Activated CD4-positive, alpha-beta memory T cell treated with anti-CD3 and anti-CD28 coated beads, Interleukin-2, amount 10 ng/mL, durations not matched to agents 7 days and 5 days (primary cell): ENCODE measurements at places on chromosomes 2 and 18. TPM values are rescaled to one million over a fixed set of nuclear protein-coding genes. Genes with fewer than 3 reads are reported as not detected.

- DNase-seq: no peak
- H3K27me3 ChIP-seq: peaks cover 12% of the 10 kb centered on the region
- H3K4me3 ChIP-seq: no peak overlapping the region
- no peaks in the 10 kb centered on the region for H3K36me3 ChIP-seq
- H3K27ac ChIP-seq: no peak overlapping the region
These were observed 35.0 kb downstream of the ADD2 start for GRCh38 chr2:70732766-70733645.

- H3K36me3 ChIP-seq: no peaks in the 10 kb centered on the region
- DNase-seq: no peak
- H3K4me1 ChIP-seq: peaks cover 9% of the 10 kb centered on the region
- no peak overlapping the region for H3K27ac ChIP-seq
These were observed 10.0 kb downstream of the SPEG start for GRCh38 chr2:219444566-219445091.

DNA sequence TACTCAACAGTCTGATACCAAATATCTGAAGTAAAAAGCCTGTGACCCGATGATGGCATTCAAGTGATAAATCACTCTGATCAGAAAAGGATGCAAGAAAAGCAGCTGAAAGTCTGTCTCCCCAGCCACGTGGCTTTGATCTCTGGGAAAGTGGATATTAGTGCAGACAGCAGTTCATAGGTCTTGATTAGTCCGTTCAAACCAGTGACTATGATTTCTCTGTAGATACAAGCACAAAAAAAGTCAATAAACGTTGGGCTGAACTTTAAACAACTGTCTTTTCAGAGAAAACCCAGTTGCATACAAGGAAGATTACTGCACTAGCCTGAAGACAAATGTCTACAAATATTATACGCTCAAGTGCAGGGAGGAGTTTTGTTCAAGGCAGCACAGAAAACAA, 107.7 kb upstream of the CDC42EP3 start:
- no peak overlapping the region for H3K4me3 ChIP-seq
- H3K4me1 ChIP-seq: no peaks in the 10 kb centered on the region
- peaks cover 3% of the 10 kb centered on the region for H3K36me3 ChIP-seq
- no peak for DNase-seq

GRCh38 chr2:215861607-215862350, 151.6 kb downstream of the MREG start:
- H3K4me1 ChIP-seq: no peaks in the 10 kb centered on the region
- DNase-seq: no peak
- no peak overlapping the region for H3K27ac ChIP-seq
- H3K36me3 ChIP-seq: no peaks in the 10 kb centered on the region
- H3K27me3 ChIP-seq: peaks cover 5% of the 10 kb centered on the region

DNA sequence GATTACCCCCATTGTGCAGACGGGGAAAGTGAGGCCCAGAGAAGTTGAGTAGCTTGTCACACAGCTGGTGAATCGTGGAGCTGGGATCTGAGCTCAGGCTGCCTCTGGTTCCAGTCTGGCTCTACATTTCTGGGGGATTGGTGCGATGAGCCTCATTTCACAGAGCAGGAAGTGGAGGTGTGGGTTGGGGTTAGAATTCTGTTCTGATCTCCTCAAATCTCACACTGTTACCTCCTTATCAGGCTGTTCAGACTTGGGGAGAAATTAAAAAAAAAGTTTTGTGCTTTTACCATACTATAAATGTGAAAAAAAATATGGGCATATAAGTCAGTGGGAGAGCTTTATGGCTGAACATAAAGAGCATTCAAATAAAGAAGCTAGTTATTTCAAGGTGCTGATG, 21.6 kb downstream of the SH3RF3 start:
- H3K4me1 ChIP-seq: peaks cover under 1% of the 10 kb centered on the region
- H3K27me3 ChIP-seq: peaks cover 80% of the 10 kb centered on the region
- no peak overlapping the region for H3K4me3 ChIP-seq
- H3K36me3 ChIP-seq: no peaks in the 10 kb centered on the region
- no peak for DNase-seq

DNA sequence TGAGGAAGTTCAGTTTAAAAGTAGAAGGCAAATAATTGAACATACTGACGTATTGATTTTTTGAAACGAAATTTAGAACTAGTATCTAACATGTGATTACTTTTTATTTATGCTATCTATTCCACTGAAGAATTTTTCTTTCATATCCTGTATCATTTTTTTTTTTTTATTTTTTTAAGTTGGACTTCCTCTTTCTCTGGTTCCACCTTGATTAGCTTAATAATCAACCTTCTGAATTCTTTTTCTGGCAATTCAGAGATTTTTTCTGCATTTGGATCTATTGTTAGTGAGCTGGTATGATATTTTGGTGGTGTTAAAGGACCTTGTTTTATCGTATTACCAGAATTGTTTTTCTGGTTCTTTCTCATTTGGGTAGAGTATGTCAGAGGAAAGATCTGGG, 411.2 kb downstream of the SOX11 start:
- H3K36me3 ChIP-seq: no peaks in the 10 kb centered on the region
- H3K27ac ChIP-seq: no peak overlapping the region
- no peak for DNase-seq

DNA sequence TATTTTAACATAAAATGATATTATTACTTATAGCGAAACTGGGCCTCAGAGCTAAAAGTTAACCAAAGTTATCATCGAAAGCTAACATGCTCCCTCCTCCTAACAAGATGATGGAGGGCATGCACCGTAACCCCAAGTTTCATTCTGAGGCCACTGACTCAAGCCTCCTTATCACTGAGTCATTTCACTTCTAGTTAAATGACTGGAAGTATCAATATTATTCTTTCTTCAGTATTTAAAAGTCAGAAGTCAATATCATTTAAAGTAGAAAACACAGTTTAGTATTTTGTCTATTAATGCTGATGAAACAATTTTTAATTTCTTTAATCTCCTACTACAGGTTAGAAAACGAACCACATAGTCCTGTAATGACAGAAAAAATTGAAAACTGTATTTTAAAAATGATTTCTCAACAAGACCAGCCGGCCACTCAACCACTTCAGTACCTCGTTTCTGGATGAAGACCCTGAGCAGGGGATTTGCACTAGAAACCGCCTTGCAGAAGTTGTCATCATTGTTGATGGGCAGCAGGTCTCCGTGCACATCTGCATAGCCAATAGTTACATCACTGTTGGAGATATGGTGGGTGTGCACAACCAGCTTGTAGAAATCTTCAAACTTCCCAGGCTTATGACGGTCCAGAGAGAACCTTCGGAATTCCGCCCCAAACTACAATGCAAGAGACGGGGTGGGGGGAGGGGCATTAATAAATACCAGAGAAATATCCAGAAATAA, 44.9 kb downstream of the PARD6G start:
- peak; percentile 55 for DNase-seq
- H3K36me3 ChIP-seq: no peaks in the 10 kb centered on the region
- H3K4me1 ChIP-seq: peaks cover 33% of the 10 kb centered on the region

- no peaks in the 10 kb centered on the region for H3K27me3 ChIP-seq
- no peak for DNase-seq
- H3K36me3 ChIP-seq: peaks cover 10% of the 10 kb centered on the region
- H3K4me3 ChIP-seq: no peak overlapping the region
These were observed 82.1 kb downstream of the UBR3 start for GRCh38 chr2:169909376-169909775.

- peaks cover 63% of the 10 kb centered on the region for H3K4me1 ChIP-seq
- H3K27ac ChIP-seq: peak overlapping the region; percentile 1
These were observed 14.5 kb downstream of the SESTD1 start for GRCh38 chr2:179250095-179250494.

DNA sequence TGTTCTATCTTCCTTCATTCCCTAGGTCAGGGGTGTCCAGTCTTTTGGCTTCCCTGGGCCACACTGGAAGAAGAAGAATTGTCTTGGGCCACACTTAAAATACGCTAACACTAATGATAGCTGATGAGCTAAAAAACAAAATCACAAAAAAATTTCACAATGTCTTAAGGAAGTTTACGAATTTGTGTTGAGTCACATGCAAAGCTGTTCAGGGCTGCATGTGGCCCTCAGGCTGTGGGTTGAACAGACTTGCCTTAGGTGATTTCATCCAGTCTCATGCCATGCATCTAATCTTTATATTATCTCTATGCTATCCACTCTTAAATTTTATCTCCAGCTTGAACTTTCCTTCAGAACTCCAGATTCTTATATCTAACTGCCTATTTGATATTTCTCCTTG, 80.1 kb downstream of the CCDC85A start:
- H3K27me3 ChIP-seq: no peaks in the 10 kb centered on the region
- H3K27ac ChIP-seq: no peak overlapping the region
- no peak for DNase-seq
- H3K36me3 ChIP-seq: no peaks in the 10 kb centered on the region
- no peak overlapping the region for H3K4me3 ChIP-seq

DNA sequence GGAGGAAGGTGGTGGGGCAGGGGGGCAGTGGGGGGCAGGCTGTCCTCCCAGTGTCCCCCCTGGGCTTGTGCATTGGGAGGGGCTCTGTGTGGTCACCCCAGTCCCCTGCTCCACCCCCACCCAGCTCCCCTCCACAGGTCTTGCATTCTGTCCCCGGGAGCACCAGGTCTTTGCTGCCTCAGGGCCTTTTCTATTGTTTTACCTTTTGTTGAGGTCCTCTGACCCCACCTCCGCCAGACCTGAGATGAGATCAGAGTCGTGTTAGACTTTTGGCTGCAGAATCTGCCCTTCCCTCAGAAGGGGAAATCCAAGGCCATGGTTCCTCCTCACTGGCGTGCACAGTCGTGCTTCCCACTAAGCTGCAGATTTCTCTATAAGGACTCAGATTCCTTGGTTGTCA, 20.8 kb downstream of the ATG4B start:
- no peaks in the 10 kb centered on the region for H3K27me3 ChIP-seq
- no peak overlapping the region for H3K27ac ChIP-seq
- no peak for DNase-seq
- no peaks in the 10 kb centered on the region for H3K4me1 ChIP-seq
- no peak overlapping the region for H3K4me3 ChIP-seq

DNA sequence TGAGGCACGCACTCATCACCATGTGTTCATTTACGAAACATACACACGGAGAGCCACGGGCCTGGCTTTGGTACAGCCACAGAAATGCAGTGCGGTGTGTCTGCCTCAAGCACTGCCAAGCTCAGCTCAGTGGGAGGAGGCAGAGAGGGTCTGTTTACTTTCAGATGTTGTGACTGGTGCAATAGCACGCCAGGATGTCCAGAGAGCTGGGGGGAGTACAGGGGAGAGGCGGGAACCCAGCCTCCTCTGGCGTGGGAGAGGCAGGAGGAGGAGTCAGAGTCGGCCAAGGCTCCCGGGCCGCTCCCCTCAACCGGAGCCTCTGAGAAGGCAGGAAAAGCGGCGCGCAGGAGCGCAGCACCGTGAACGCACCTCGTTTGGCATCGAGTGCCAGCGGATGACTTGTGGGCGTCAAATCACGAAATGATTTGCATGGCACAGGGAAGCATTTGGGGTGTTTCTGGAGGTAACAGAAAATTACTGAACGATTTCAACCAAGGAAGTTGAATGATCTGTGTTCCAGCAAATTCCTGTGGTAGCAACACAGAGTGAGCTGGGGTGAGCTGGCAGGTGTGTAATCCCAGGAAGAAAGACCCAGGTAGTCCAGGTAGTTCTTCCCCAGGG, 143.0 kb downstream of the ZNF516 start:
- no peaks in the 10 kb centered on the region for H3K36me3 ChIP-seq
- H3K27me3 ChIP-seq: no peaks in the 10 kb centered on the region
- H3K27ac ChIP-seq: no peak overlapping the region
- peaks cover 2% of the 10 kb centered on the region for H3K4me1 ChIP-seq

- no peaks in the 10 kb centered on the region for H3K27me3 ChIP-seq
- peaks cover 8% of the 10 kb centered on the region for H3K36me3 ChIP-seq
- peaks cover 11% of the 10 kb centered on the region for H3K4me1 ChIP-seq
- no peak overlapping the region for H3K27ac ChIP-seq
- no peak for DNase-seq
These were observed 94.8 kb downstream of the ZNF407 start for GRCh38 chr18:74692367-74693013.

GRCh38 chr2:4967206-4967605, 725.0 kb upstream of the SOX11 start:
- H3K4me1 ChIP-seq: no peaks in the 10 kb centered on the region
- H3K36me3 ChIP-seq: no peaks in the 10 kb centered on the region
- no peak for DNase-seq
- H3K27me3 ChIP-seq: no peaks in the 10 kb centered on the region
- H3K27ac ChIP-seq: no peak overlapping the region
- no peak overlapping the region for H3K4me3 ChIP-seq

- peak overlapping the region; percentile 91 for H3K27ac ChIP-seq
- H3K27me3 ChIP-seq: no peaks in the 10 kb centered on the region
- peaks cover 9% of the 10 kb centered on the region for H3K36me3 ChIP-seq
- DNase-seq: no peak
- peak overlapping the region; percentile 98 for H3K4me3 ChIP-seq
- H3K4me1 ChIP-seq: peaks cover 61% of the 10 kb centered on the region
These were observed 889 bp downstream of the ZC3H15 start for GRCh38 chr2:186486651-186487647.

- peak; percentile 82 for DNase-seq
- peaks cover 23% of the 10 kb centered on the region for H3K36me3 ChIP-seq
- H3K27me3 ChIP-seq: no peaks in the 10 kb centered on the region
- H3K27ac ChIP-seq: peak overlapping the region; percentile 88
- H3K4me1 ChIP-seq: peaks cover 80% of the 10 kb centered on the region
These were observed 73.8 kb downstream of the HDAC4 start for GRCh38 chr2:239326831-239327535.

DNA sequence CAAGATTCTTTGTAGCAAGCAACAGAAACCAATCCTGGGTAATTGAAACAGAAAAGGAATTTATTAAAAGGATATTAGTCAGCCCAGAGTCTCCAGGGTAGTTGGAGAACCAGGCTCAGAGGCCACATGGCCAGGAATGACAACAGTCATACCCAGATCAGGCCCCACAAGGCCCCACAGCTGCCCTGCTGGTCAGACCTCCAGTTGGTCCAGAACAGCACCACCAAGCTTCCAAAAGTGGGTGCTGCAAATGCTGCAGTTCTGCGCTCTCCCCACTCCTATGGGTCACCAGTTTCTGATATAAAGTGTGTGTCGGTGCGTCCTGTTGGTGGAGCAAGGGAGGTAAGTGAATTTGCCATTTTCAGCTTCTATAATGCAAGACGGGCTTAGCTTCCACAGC, 29.9 kb downstream of the KLHL29 start:
- no peak overlapping the region for H3K4me3 ChIP-seq
- peaks cover 13% of the 10 kb centered on the region for H3K27me3 ChIP-seq
- H3K4me1 ChIP-seq: no peaks in the 10 kb centered on the region
- H3K36me3 ChIP-seq: no peaks in the 10 kb centered on the region

ABHD1 gene
- total RNA-seq: 0.13 TPM

FAM110C gene
- total RNA-seq: 5.1 TPM

PIEZO2 gene
- not detected for total RNA-seq

ZSWIM2 gene
- not detected for total RNA-seq

ACMSD gene
- total RNA-seq: not detected

ASIC4 gene
- not detected for total RNA-seq
